NCI-H1417 (cell line): ENCODE measurements at places on chromosomes 6 and 20.

GRCh38 chr6:136684466-136684865, 107.8 kb downstream of the MAP3K5 start:
- DNase-seq: no peak

DNA sequence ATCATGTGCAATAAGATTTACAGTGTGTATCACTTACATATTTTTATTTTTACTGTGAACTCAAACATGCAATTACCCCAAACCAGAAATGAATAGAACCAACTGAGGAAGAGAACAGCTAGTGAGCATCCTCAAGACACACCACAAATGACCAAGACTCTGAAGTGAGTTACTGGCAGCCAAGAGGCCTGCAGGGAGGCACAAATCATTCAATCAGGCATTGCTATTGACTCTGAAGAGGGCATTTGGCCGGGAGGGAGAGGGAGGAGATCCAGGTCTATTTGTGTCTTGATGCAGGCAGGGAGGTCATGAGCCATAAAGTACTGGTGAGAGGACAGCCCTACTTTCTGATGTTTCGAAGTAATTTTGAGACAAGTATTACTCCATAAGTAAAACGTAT, 257.7 kb downstream of the BCKDHB start:
- DNase-seq: no peak

DNA sequence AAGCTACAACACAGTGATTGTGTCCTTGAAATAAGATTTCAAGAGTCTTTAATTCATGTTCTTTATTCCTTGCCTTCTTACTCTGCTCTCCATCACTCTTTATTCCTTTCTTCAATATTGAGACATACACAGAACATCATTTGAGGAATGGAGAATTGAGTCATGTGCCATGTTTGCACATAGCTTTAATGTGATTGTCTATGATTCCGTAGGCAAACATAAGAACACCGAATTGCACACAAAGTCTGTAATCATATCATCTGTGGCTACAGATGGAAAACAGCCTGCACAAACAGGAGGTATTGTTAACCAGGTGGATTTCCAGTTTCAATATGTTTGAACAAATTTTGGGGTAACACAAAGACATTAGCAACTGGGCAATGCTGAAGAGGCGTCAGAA, 571.6 kb upstream of the GJE1 start:
- peak; percentile 64 for DNase-seq

GRCh38 chr6:52012582-52012981, 74.8 kb downstream of the PKHD1 start:
- DNase-seq: no peak

GRCh38 chr6:36735110-36736071, 37.8 kb downstream of the RAB44 start:
- DNase-seq: peak; percentile 7

- peak; percentile 15 for DNase-seq
Observed at GRCh38 chr6:82337688-82338257, 25.8 kb upstream of the TPBG start.

DNA sequence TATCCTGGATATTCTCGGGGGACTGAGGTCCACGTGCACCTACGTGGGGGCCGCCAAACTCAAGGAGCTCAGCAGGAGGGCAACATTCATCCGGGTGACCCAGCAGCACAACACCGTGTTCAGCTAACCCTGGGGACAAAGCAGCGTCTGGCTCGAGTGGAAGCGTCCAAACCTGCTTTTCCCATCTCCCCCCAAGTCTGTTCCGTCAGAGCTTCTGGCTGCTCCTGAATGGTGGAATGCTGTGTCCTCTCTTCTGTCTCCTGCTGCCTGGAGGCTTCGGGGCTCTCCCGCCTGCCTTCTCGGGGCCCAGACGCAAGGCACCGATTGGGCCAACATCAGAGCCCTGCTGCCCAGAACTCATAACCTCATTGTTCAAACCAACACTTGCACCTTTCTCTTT, 56.7 kb downstream of the GMPR start:
- no peak for DNase-seq
